ENCODE measurements at places on chromosomes 11 and 22.

GRCh38 chr11:73204711-73205121 lies 13.4 kb upstream of the P2RY2 start:
- DNase-seq: no peak

DNA sequence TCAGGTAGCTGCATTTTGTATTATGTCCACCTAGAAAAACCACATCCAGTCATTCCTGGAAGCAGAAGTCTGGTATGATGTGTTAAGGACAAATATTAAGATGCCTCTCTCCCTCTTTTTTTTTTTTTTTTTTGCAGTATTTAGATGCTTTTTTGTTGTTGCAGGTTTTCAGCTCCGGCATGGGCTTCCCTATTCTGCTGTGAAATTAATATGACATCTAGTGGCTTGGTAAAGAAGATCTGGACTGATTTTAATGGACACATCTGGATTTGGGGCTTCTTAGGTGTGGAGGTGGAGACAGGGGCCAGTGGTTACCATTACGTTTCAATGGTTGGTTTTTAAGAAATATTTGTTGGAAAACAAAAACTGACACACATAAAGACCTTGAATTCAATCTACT lies 47.5 kb upstream of the RASSF10 start:
- no peak for DNase-seq

DNA sequence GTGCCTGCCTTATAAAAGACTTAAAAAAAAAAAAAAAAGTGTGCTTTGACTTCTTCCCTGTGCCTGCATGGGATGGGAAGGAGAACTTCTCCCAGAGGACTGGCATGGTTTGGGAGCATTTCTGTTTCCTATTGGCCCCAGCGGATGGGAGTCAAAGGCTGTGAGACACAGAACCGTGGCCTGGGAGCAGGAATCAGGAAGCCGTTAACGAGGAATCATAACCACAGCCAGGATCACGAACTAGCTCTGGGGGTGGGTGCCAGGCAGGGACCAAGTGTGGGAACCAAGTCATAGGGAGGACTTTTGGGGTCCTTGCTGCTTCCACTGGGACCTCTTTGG lies 526 bp downstream of the C1QTNF6 start:
- no peak for DNase-seq

- DNase-seq: no peak
These were observed at the start of gene IL17REL for GRCh38 chr22:50012211-50013181. Gene IL17REL, minus strand, starts transcription at chr22:50012765. Its CDS starts 119 bp downstream, at chr22:50012646.

DNA sequence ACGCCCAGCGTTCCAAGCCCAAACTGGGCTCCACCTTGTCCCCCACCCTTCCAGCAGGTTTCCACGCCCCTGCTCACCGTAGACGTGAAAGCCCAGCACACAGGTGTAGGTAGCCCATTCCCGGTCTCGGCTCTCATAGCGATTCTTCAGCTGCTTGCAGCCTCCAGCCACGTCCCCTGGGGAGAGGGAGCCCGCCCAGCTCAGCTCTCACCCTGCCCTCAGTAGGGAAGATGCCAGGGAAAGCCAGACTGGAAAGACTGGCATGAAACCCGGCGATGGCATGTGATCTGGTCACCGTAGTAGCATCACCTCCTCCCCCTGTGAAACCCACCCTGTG lies 1.4 kb upstream of the MTA2 start:
- no peak for DNase-seq

- DNase-seq: no peak
These were observed 81.4 kb downstream of the SNX19 start for GRCh38 chr11:130834886-130835285.

- peak; percentile 32 for DNase-seq
These were observed 71.6 kb downstream of the LRP5 start for GRCh38 chr11:68383976-68384501.

DNA sequence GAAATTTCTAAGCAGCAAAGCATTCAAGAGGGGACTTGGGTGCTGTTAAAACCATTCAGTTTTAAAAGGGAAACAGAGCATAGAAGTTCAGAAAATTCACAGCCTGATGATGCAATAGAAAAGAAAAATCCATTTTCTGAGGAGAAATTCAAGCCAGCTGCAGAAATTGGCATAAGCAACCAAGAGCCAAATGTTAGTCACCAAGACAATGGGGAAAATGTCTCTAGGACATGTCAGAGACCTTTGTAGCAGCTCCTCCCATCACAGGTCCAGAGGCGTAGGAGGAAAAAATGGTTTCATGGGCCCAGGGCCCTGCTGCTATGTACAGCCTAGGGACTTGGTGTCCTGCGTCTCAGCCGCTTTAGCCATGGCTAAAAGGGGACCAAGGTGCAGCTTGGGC lies 5.5 kb upstream of the IRAG1 start:
- no peak for DNase-seq

GRCh38 chr11:72642043-72642883 lies 32.0 kb downstream of the PDE2A start:
- DNase-seq: no peak

Measured in NCI-H345 (cell line).